ENCODE measurements at places on chromosomes 11 and 22.

- DNase-seq: no peak
Measured at GRCh38 chr11:125947419-125948277, 1.8 kb downstream of the VSIG10L2 start.

GRCh38 chr11:114571712-114572111 is 12.0 kb upstream of the NXPE1 start:
- no peak for DNase-seq

DNA sequence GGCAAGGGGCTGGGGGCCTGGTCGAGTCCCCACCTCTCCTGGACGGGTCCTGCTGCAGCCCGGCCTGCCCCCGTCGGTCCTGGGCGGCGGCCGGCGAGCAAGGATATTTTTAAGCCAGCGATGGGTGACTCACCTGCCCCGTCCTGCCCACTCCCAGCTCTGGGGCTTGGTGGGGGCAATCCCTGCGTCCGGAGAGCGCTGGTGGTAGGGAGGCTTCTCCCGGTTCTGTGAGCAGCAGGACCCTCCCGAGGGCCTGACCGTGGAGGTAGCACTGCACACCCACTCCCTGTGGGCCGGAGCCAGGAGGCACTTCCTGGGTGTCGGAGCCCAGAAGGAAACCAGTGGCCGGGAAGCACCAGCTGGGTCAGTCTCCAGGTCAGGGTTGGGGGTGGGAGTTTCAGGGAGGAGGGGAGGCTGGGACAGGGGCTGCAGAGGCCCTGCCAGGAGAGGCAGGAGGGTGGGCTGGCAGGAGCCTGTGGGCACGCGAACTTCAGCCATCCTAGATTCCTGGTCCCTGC is 467 bp downstream of the EPS8L2 start:
- peak; percentile 54 for DNase-seq

- DNase-seq: no peak
Measured at GRCh38 chr11:107562647-107563208, 2.8 kb downstream of the ALKBH8 start.

GRCh38 chr11:46674463-46675287 is 25.7 kb downstream of the ARHGAP1 start:
- DNase-seq: peak; percentile 61

- DNase-seq: no peak
Measured at GRCh38 chr11:28242596-28242995, 134.4 kb downstream of the METTL15 start.

DNA sequence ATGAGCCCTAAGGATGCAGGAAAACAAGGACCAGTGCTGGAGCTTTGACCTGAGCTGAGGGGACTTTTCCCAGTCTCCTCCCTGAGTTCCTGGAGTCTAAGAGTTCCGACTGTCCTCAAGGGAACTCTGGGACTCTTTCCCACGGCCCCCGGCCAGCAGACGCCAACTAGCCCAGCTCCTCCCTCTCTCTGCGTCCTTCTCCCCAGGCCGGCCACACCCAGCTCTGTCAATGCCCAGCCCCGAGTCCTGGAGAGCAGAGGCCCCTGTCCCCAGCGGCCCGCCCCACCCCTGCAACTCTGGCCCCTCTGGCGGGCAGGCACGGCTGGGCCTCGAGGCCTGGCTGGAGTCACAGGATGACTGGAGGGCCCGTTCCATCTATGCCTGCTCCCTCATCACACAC is 29.8 kb downstream of the NECTIN1 start:
- DNase-seq: peak; percentile 87

DNA sequence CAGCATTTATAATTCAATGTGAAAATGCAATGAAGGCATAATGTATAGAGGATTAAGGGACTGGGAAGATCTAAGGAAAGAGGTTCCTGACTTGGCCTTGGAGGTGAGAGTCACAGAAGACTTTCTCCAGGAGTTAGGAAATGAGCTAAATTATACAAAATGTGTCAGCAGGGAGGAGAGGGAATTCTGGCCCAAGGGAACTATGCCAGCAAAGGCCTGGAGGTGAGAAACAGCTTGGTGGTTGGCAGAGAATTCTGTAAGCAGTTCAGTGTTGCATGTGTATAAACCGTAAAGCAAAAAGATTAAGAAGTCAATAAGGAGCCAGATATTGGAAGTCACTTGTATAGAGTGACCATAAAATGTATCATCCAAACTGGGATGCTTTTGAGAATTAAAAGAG is 142.2 kb upstream of the SESN3 start:
- no peak for DNase-seq

DNA sequence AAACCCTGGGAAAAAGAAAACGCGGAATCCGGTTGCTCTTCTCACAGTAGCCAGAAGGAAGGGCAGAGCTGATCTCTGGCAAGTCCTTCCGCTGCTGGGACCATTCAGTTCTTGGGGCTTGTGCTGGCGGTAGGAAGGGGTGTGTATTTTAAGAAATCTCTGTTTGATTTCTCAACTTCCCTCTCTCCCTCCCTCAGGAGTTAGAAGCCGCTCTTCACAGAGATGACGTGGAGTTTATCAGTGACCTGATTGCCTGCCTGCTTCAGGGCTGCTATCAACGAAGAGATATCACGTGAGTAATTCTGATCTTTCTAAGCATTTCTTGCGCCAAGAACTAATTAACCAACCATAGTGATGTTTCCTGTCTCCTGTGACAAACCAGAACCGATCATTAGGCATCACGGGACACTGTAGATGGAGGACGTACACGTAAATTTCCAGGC is 85.9 kb upstream of the SLC25A18 start:
- DNase-seq: no peak

DNA sequence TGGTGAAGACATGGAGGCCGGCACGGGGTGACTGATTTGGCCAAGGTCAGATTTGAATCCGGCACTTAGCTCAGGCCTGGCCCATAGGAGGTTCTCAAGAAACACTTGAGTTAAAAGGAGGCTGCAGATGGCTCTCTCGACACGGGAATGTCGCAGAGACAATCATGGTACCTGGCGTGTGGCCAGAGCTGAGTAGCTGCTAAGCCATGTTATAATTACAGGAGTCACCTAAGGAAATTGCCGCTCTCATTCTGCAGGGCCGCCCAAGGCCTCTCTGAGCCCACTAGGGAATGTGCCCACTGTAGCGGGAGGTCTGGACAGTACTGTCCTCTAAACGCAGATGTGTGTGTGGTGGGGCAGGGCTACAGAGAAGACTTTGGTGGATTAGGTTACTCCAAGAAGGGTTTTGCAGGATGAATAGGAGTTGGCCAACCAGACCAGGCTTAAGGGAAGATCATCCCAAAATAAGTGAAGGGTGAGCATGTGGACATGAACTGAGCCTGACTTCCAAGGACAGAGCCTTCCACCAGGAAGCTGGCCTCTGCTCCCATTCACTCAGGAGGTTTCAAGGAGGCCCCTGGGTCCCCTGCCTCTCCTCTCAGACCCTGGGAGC is 19.3 kb upstream of the PRR5 start:
- DNase-seq: no peak

GRCh38 chr11:62592146-62592815 is 958 bp upstream of the TUT1 start:
- DNase-seq: no peak

- no peak for DNase-seq
Measured at GRCh38 chr22:46098525-46099475, 51.5 kb upstream of the PPARA start.

GRCh38 chr11:67268081-67268961 is 2.0 kb downstream of the GRK2 start:
- DNase-seq: no peak

DNA sequence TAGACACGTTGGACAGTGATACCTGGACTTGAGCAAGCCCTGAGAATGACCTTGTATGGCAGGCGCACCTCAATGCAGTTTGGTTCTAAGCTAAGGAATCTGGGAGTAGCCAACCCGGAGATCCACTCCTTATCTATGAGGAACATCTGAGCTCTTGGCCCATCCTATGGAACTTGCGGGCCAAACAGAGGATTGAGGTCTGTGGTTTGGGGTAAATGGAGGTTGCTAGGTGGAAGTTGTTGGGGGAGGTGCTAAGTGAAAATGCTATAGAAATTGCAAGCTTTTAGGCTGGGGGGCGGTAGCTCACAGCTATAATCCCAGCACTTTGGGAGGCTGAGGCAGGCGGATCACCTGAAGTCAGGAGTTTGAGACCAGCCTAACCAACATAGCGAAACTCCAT is 8.9 kb downstream of the GDPD5 start:
- DNase-seq: no peak

GRCh38 chr11:65390996-65391395 is 4.6 kb downstream of the FRMD8 start:
- DNase-seq: no peak

DNA sequence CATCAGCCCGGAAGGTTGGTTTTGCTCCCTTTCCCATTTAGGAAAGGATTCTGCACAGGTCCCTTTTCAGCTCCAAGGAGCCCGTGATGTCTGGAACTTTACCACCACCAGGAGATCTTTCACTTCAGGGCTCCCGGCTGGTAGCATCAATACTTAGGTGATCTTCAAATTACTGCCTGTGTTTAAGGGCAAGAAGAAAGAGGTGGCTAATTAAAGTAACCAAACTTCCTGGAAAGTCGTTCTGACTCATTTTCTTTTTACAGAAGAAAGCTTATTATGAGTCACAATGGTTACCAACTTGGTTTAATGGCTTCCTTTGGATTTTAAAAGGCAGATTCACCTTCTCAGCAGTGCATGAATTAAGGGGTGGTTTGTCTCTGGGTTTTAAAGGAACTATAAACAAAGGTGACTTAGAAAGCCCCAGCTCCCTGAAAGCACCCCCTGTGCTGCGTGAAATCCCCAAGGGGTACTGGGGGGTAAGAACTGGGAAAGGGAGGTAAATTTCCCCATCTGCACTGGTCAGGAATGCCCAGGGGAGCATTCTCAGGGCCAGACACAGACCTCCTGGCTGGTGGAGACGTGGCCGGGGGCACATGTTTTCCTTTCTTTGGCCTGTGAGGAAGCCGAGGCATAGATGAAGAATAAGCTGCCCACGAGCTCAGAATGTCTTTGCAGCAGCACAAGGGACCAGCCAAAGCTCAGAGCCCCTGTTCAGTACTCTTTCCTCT is 8.8 kb downstream of the POU2F3 start:
- DNase-seq: no peak

DNA sequence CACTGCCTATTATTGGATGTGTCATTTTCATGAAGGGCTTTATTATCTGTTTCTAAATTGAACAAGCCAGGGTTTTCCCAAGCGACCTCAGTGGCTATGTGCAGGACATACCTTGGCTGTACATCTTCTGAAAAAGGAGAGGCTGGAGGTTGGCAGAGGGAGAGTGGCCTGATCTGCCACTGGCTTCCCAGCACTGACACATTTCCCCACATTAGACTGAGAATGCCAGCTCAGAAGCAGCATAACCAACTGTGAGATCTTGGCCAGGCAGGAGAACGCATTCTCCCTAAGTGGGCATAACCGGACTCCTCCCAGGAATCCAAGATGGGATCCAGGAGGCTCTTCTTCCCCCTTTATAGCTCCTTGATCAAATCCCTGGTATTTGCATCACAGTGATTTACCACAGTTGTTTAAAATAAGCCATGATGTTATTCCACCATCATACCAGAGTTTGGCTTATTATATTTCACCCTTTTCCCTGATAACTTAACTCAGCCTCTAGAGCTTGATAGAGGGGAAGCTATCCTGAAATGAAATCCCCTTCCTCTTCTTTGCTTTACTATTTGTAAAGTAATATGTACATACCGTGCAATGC is 33.8 kb downstream of the AMOTL1 start:
- DNase-seq: no peak

DNA sequence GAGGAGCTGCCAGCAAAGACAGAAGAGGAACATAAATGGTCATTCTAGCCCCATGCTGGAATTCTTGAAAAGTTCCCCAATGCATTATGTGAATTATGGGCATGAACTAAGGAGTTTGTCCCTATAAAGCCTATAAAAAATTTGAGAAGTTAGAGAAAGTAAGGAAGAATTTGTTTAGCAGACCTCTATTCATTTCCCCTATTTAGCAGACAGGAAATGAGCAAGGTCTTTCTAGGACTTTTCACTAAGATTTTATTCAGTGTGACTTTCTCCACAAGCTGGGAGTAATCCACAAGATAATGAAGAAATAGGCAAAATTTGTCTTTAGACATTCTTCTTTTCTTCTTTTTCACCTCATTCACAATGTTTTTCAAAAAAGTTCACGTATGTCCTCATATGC is 20.0 kb downstream of the PRRG4 start:
- DNase-seq: no peak

DNA sequence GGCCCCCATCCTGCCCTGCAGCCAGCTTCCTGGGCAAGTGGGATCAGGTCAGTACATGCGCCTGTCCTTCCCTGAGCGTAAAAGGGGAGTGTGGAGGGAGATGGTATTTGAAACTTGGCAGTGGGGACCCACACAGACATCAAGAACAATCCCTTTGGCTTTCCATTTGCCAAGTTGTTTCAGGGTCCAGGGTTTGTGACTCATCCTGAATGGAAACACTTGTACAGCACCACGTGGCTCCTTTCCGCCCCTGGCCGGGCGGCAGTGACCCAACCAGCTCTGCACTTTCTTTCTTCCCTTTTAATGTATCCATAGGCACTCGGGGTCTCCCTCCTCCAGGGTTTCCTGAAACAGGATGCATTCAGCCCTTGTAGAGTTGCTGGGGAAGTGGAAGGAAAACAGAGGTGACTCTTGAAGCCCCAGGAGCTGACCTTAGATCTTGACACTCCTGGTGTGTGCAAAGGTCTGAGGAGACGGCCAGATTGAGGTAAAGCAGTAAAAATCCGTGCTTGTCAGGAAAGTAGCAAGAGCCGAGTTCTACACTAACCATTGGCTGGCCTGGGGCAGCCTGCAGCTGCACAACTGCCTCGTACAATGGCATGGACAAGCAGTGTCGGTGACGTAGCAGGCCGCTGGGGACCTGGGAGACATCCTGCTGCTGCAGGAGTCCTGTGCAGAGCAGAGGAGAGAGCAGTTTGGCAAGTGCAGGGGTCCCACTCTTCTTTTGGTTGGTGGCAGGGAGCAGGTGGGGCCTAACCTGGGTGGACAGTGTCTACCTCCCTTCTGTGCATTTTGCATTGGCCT is 189.8 kb downstream of the SNX19 start:
- peak; percentile 34 for DNase-seq

DNA sequence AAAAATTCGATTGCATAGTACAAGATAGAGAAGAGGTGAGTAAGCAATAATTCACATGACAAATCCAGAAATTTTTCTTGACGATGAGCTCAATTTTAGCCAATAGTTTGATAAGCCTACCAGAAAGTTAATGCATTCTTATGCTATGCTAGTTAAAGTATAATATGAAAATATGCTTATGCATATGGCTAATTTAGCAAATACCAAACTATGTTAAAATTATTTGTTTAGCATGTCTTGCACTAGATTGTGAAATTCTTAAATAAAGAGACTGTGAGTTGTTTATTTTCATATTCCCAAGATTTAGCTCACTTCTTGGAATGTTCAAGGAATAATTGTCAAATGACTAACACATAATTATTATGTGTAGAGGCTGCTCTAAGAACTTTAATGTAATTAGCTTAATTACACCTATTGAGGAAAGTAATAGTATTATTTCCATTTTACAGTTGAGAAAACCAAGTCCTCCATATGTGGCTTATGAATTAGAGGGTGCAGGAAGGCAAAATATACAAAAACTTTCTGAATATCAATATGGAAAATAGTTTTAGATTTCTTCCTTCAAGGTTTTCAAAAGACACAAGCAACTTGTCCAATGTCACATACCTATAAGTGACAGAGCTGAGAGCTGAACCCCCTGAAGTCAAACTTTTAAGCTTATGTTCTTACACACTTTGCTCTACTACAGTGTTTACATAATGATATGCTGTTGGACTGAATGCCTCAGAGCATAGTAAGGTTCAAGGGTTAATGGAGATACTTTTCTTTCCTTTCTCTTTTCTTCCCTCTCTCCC is 45.9 kb upstream of the ARHGAP20 start:
- no peak for DNase-seq

- no peak for DNase-seq
Measured at GRCh38 chr11:88194990-88195389, 19.7 kb upstream of the RAB38 start.

GRCh38 chr22:50672041-50672440 is 582 bp upstream of the SHANK3 start:
- DNase-seq: no peak

GRCh38 chr22:27476729-27477128 is 324.8 kb downstream of the MN1 start:
- no peak for DNase-seq
